CD4-positive, alpha-beta T cell treated with Interferon gamma for 1 hour (primary cell): ENCODE measurements at places on chromosomes 13 and 19.

- DNase-seq = no peak
Observed at GRCh38 chr13:92657565-92657964, 569.0 kb upstream of the GPC6 start.

DNA sequence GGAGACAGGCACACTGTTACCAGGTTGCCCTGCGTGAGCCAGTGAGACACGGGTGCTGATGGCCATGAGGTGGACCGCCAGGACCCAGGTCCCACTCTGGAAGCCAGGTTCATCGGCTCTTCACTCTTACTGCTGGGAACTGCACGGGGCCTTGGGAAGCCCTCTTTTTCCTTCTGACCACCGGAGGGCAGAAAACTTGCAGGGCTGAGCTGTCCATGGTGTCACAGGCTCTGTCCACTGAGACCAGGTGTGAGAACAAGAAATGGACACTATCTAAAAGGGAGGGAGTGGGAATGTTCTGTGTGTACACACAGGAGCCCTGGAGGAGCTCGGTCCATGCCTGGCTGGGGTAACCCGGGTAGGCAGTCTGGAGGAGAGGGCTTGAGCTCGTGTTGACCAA is 93.4 kb downstream of the UQCRFS1 start:
- DNase-seq = no peak

GRCh38 chr13:30341815-30342570 is 34.6 kb upstream of the KATNAL1 start:
- no peak for DNase-seq

DNA sequence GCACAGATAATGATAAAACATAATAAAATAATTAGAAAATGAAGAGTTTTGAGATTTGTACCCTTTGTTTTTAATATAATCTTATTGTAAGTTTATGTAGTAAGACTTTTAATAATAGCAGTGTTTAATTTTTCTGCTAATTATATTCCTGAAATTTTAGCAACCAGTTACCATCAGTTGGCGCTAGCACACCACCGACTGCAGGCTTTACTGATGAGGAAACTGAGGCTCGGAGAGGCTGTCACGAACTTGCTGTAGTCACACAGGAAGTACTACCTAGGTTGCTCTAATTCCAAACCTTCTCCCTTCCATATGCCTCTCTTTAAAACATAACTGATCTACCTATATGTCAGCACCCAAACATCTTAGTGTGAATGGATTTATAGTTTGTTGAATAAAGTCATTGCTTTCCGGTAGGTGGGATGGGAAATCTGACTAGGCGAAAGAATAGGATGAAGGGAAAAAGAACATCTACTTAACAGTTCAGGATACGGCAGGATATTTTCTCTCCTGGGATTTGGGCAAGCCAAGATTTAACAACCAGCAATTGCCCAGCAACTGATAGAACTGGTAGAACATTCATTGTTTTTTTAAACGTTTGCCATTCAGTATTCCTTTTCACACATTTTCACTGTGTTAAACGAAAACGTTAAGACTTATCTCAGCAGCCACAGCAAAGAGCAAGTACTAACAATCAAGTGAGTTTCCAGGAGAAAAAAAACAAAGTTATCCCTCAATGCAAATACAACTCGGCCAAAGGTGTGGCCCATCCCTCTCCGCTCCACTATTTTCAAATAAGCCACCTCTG is 822 bp upstream of the RFXAP start:
- DNase-seq = no peak

- no peak for DNase-seq
Observed at GRCh38 chr13:74773248-74773647, 639.0 kb upstream of the KLF12 start.

GRCh38 chr13:24748061-24748400 is 15.9 kb upstream of the RNF17 start:
- DNase-seq = no peak

GRCh38 chr13:108768035-108768434 is 138.6 kb downstream of the MYO16 start:
- no peak for DNase-seq

- DNase-seq = no peak
Observed at GRCh38 chr13:91714855-91715254, 316.4 kb downstream of the GPC5 start.

DNA sequence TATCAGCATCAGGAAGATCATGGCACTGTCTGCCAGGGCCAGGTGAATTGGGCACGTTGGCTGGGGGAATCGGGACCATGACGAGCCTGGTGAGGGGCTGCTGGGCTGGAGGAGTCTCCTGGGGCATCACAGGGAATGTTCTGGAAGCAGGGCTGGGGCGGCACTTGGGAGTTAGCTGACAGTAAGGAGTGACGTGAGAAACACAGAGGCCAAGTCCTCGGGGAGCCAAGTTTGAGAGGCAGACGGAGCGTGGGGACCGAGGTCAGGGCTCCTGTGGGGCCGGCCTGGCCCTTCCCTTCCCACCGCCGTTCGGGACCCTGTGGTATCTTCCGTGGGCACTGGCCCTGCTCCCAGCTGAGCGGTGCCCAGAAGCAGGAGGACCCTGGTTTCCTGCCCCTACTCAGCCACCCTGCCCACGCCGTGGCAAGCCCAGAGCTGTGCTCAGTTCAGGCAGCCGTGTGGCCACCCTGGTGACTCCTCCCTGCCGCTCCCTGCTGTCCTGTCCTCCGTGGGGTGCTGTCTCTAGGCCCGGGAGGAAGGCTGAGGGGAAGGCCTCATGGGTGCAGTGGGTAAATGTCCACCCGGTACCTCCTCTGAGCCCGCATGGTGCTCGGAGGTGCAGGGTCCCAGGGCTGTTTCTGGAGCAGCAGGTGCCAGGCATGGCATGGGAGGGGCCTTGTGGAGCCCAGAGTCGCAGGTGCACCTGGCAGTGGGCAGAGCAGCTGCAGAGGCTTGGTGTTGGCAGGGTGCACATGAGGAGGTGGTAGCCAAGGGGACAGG is 25.2 kb downstream of the CRTC1 start:
- no peak for DNase-seq

DNA sequence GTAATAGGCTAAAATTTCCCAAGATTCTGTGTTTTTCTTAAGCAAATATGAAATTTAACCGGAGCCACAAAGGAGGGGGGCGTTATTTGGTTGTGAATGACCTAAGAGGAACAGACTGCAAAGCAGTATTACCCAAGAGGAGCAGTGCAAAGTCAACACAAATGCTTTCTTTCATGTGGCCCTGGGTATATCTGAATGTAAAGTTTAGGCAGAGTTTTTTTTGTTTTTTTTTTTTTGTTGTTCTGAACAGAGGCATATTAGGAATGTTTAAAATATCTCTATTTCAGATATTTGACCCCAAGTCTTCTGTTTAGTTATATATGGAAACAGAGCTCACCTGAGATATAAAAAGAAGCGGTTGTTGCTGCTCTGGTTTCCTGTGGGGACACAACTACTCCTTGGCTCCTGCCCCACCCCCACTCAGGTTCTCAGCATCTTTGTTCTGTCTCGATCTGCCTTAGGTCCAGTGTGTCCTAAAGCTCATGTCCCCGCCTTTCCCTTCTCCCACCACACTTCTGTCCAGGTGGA is 220.7 kb downstream of the RFC3 start:
- no peak for DNase-seq

DNA sequence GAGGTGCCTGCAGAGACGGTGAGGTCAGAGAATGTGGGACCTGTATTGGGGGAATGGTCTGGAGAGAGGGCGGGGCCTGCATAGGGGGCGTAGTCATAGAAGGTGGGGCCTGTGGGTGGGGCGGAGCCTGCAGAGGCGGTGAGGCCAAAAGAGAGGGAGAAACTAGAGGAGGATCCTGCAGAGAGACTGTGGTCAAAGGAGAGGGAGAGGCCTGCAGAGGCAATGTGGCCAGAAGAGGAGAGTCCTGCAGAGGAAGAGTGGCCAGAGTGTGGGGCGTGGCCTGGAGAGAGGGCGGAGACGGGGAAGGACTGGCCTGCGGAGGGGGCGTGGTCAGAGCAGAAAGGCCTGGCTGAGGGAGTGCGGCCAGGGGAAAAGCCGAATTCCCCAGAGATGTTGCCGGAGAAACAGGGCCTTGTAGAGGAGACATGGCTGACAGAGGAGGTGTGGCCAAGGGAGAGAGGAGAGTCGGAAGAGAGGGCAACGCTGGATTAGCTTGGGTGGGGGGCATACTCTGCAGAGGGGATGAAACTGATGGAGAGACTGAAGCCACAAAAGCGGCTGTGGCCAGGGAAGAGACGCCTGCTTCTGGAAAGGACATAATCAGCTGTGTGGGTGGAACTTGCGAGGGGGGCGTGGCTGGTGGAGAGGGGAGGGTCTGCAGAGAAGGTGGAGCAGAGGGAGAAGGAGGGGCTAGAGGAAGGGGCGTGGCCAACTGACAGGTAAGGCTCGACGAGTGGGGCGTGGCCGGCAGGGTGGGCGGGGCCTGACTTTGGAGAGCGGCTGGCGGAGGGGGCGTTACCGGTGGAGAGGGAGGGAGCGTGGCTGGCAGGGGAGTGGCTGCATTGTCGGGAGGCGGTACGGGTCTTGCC is 2.5 kb downstream of the PRR36 start:
- DNase-seq = peak; percentile 87

DNA sequence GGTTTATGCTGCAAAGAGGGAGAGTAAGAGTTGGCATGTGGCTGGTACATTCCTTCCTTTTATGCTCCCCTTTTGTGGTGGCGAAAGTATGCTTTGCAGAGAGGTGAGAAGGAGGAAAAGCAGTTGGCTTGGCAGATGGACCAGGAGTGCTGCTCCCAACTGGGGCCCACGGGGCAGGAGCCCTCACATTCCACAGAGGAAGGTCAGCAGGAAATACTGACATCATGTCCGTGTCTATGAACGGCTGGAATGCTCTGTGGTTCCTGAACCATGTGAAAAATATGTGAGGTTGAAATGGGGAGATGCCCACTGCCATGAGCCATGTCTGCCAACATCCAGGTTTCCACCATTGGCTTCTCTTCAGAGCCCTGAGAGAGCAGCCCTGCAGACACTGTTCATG is 33.3 kb upstream of the GAS6 start:
- DNase-seq = no peak

DNA sequence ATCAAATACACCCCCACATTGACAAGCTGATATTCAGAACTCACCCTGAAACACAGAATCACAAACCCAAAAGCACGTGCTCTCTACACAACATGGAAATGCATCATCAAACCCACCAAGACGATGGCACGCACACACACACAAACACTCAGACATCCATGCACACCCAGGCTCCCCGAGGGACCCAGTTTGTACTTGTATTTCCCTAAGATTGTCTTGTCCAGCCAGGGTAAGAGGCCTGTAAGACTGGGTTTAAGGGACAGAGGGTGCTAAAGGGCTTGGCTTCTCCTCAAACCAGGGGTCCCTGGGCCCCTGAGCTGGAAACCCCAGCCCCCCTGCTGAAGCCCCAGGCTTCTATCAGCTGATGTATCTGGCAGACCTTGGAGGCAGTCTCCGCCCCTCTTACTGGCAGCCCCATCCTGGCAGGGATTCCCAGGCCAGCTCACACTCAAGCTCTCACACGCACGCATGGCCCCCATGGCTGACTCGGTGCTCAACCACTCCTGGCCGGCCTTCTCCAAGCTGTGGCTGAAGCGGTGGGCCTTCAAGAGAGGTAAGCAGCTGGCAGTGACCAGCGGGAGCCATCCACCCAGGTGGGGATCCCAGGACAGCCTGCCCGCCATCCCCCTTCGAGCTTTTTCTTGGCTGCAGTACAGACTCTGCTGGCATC is 6.5 kb downstream of the ARHGEF18 start:
- DNase-seq = no peak

DNA sequence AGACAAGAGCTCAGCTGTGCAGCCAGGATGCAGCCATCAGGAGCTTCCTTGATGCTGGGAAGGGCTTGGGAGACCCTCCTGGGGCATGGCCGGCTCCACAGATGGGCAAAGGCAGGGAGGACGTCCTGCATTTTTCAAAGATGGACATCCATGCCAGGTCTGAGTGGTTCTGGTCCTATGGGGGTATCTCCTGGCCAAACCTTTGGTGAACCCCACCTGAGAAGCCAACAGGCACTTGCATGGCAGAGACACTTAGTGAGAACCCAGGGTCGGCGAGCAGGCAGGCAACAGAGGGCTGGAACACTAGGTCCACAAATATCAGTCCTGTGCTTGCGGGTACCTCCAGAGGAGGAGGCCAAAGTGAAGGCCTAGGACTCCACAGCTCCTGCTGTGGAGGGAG is 70.0 kb downstream of the KCTD15 start:
- DNase-seq = no peak

- DNase-seq = no peak
Observed at GRCh38 chr13:97100821-97101220, 106.5 kb upstream of the OXGR1 start.

DNA sequence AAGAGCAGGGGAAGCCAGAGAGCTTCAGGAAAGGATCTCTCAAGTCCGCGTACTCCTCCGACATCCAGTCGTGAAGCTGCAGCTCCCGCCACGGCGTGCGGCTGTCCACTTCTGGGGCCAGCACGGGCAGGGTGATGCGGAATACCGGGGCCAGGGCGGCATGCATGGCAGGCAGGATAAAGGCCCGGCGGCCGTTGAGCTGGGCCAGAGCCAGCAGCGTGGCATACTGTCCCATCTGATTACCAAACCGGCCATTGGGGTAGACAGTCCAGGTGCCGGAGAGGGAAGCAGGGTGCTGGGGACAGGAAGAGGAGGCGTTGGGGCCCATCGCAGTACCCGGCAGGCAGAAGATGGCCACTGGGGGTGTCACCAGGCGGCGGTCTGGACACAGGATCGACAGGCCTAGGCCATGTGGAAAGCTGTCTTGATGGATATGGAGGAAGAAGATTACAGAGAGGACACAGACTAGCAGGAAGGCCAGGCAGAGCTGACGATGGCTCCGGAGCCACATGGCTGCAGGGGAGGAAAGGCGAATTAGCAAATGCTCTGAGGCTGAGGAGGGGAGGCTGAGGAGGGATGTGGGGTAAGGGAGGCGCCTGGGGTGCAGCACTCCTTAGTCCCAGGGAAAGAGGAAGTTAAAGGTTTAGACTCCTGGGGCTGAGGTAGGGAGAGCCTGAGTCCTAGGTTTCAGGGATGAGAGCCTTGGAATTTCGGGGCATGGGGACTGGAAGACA is 1.5 kb downstream of the FUT1 start:
- DNase-seq = no peak

DNA sequence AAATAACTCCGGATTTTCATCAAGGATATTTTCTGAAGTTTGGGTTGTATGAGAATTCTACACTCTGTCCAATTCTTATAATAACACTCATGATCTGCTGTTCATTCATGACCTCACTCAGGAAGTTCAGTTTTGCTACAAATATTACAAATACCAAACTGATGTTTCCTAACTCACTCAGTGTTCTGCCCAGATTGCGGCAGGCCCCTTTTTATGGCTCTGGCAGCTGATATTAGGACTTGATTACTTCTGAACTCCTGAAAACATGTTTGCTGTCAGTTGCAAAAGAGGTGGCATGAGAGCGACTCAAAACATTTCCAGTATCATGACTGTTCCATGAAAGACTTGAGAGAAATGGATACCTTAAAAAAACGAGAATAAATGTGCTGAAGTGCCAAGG is 188.0 kb downstream of the RGCC start:
- no peak for DNase-seq
